ENCODE measurements at places on chromosomes 4 and X. TPM values are rescaled to one million over a fixed set of nuclear protein-coding genes. Genes with fewer than 3 reads are reported as not detected.

The OFD1 gene
- total RNA-seq = 27.3 TPM

The DDIT4L gene
- 0.14 TPM for total RNA-seq

The PAGE2 gene
- not detected for total RNA-seq

The CT55 gene
- 0.14 TPM for total RNA-seq

The RIBC1 gene
- total RNA-seq = 1.5 TPM

The NHS gene
- 10.7 TPM for total RNA-seq

The CLDN22 gene
- total RNA-seq = not detected

The ENPEP gene
- 4.5 TPM for total RNA-seq

The TRIML1 gene
- total RNA-seq = not detected

The FRYL gene
- total RNA-seq = 51.5 TPM

DNA sequence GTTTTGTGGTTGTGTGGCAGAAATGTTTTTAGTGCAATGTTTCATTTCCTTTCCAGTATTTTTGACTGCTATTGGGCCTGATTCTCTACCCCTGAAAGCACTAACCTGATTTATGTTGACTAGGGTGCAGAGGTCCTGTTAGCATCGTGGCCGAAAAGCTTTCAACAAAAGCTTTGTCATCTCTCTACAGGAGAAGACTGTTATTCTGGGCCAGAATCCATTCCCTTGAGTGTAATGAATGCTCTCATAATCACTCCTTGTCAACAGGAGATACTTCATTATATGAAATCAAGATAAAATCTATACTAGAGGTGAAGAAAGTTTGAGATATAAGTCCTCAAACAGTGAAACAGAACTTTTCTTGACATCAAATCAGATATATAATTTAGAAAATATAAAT lies 195.5 kb downstream of the ZNF330 start:
- no peak overlapping the region for H3K27ac ChIP-seq
- no peaks in the 10 kb centered on the region for H3K27me3 ChIP-seq
- DNase-seq = no peak
- peaks cover 4% of the 10 kb centered on the region for H3K36me3 ChIP-seq

GRCh38 chr4:81919810-81920209 lies 448.1 kb upstream of the RASGEF1B start:
- H3K27me3 ChIP-seq = no peaks in the 10 kb centered on the region
- no peak for DNase-seq
- H3K27ac ChIP-seq = no peak overlapping the region
- no peaks in the 10 kb centered on the region for H3K4me1 ChIP-seq

DNA sequence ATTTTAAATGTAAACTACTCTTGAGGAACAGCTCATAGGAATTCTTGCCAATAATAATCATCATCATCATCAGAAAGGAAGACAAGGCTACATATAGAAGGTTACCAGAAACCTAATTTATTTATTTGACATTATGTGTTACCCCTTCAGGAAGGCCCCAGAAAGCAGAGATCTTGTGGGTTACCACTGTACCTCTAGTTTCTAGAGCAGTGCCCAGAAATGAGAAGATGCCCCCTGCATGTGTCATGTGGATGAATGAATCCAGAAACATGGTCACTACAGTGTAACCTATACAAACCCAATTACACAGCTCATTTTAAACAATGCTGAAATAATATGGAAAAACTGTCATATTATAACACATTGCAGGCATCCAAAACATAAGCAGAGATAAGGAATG lies 70.4 kb downstream of the ARAP2 start:
- no peak overlapping the region for H3K27ac ChIP-seq
- H3K4me1 ChIP-seq = no peaks in the 10 kb centered on the region
- no peak overlapping the region for H3K4me3 ChIP-seq
- no peaks in the 10 kb centered on the region for H3K27me3 ChIP-seq
- H3K36me3 ChIP-seq = no peaks in the 10 kb centered on the region

GRCh38 chrX:153969904-153970356 lies 1.7 kb downstream of the HCFC1 start:
- H3K27me3 ChIP-seq = peaks cover 7% of the 10 kb centered on the region
- DNase-seq = no peak
- H3K36me3 ChIP-seq = peaks cover 6% of the 10 kb centered on the region
- H3K4me3 ChIP-seq = peak overlapping the region; percentile 98
- peaks cover 53% of the 10 kb centered on the region for H3K4me1 ChIP-seq
- H3K27ac ChIP-seq = peak overlapping the region; percentile 89

DNA sequence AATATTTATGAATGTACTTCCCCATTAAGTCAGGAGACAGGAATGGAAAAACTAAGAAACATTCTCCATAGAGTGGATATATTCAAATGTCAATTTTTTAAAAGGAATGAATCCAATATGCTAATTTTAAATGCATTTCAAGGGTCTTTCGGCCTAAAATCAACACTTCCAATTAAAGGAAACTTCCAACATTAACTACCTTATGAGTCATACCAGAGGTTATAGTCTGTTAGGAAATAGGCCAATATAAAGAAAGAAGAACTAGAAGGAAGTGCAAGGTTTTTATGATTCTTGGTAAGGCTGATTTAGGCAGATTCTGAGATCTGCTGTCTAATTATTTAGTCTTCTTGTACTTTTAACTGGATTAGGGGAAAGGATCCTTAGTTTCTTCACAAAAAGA lies 260.1 kb upstream of the EDNRA start:
- H3K27ac ChIP-seq = no peak overlapping the region
- H3K4me3 ChIP-seq = no peak overlapping the region
- no peak for DNase-seq
- no peaks in the 10 kb centered on the region for H3K36me3 ChIP-seq

- no peaks in the 10 kb centered on the region for H3K36me3 ChIP-seq
- no peaks in the 10 kb centered on the region for H3K4me1 ChIP-seq
- H3K27me3 ChIP-seq = no peaks in the 10 kb centered on the region
Observed at GRCh38 chr4:12379191-12379590, 950.5 kb upstream of the HS3ST1 start.

DNA sequence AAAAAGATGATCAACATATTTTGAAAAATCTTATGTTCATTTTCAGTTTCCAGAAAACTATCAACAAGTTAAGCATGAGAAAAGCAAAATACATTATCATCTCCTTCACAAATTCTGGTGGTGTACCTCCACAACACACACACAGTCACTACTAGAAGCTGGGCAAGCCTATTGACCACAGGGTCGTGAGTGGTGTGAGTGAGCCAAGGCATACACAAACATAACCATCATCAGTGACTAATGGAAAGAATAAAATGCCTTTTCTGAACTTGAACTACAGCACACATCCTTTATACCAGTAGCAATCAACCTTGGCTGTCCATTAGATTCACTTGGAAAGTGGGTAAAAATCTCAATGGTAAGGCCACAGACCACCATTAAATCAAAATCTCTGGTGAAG lies 180.2 kb downstream of the FAM47B start:
- no peaks in the 10 kb centered on the region for H3K4me1 ChIP-seq
- no peak overlapping the region for H3K27ac ChIP-seq
- H3K36me3 ChIP-seq = no peaks in the 10 kb centered on the region
- H3K4me3 ChIP-seq = no peak overlapping the region
- no peak for DNase-seq
- H3K27me3 ChIP-seq = no peaks in the 10 kb centered on the region

GRCh38 chrX:9291629-9292028 lies 173.2 kb upstream of the TBL1X start:
- H3K36me3 ChIP-seq = no peaks in the 10 kb centered on the region
- peaks cover 44% of the 10 kb centered on the region for H3K27me3 ChIP-seq
- H3K27ac ChIP-seq = no peak overlapping the region
- H3K4me3 ChIP-seq = peak overlapping the region; percentile 33
- H3K4me1 ChIP-seq = peaks cover 29% of the 10 kb centered on the region
- DNase-seq = peak; percentile 1

- H3K36me3 ChIP-seq = no peaks in the 10 kb centered on the region
- DNase-seq = no peak
- no peaks in the 10 kb centered on the region for H3K4me1 ChIP-seq
- no peaks in the 10 kb centered on the region for H3K27me3 ChIP-seq
Observed at GRCh38 chr4:7747062-7747385, 192.6 kb downstream of the AFAP1 start.

DNA sequence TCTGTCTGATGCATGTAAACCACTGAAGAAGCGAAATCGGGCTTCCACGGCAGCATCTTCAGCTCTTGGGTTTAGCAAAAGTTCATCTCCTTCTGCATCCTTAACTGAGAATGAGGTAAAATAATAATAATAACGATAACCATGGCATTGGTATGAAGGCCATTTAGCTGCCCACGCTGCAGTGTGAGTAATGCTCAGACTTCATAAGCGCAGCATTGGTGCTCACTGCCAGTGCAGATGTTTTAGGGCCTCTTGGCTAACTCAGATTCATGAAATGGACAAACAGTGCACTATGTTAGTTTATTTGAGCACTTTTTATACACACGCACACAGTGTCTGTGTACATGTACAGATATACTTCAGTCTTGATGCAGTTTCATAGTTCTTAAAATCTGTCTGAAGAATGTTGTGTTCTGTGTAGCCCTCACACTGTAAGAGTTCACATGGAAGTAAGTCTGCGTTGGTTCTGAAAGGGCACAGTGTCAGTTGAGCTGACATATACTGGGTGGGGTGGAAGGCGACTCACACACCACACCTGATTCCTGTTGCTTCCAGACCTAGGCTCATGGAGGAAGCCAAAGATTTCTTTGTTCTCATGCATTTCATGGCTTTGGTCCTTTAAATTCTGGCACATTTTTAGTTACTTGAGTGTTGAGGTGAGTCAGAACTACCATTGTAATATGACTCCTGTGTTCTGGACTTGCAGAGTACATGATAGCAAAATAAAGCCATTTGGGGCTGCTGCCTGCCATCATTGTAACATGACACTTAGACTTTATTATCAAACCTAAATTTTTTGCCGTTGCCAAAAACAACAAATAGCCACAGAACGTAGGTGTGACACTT lies 68.7 kb downstream of the NSD2 start:
- no peak for DNase-seq

- H3K4me1 ChIP-seq = no peaks in the 10 kb centered on the region
- peak; percentile 9 for DNase-seq
- no peaks in the 10 kb centered on the region for H3K27me3 ChIP-seq
Observed at GRCh38 chr4:25223802-25224375, 9.9 kb upstream of the PI4K2B start.

DNA sequence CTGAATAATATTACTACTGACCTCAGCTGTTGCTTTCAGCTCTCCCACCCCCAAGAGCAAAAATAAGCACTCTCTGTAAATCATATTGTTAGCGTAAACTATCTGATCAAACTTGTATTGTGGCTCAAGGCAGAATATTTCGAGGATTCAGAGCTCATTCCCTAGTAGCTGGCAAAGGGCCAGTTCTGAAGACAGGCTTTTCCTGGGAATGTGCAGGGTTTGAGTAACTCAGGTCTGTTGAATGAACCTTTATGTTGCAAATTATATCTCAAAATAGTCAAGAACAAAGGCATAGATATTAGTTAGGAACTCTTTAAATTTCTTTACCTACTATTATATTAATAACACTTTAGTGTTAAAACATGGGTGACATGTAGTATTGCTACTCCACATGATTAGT lies 454.9 kb downstream of the CCSER1 start:
- DNase-seq = no peak
- no peaks in the 10 kb centered on the region for H3K36me3 ChIP-seq
- H3K27me3 ChIP-seq = no peaks in the 10 kb centered on the region
- H3K4me3 ChIP-seq = no peak overlapping the region
- H3K4me1 ChIP-seq = no peaks in the 10 kb centered on the region

DNA sequence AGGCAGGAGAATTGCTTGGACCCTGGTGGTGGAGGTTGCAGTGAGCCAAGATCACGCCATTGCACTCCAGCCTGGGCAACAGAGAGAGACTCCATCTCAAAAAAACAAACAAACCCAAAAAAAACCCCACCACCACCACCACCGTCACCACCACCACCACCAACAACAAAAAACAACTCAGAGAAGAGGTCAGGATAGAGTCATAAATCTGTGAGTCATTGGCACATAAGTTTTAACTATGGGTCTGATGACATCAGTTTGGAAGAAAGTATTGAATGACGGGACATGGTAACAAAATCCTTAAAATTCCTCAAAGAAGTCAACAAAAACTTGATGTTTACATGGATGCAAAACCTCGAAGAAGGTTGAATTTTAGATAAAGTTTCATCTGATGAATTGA lies 288.0 kb upstream of the SFRP2 start:
- H3K27me3 ChIP-seq = no peaks in the 10 kb centered on the region
- H3K36me3 ChIP-seq = peaks cover 8% of the 10 kb centered on the region
- no peak overlapping the region for H3K27ac ChIP-seq
- no peak for DNase-seq

DNA sequence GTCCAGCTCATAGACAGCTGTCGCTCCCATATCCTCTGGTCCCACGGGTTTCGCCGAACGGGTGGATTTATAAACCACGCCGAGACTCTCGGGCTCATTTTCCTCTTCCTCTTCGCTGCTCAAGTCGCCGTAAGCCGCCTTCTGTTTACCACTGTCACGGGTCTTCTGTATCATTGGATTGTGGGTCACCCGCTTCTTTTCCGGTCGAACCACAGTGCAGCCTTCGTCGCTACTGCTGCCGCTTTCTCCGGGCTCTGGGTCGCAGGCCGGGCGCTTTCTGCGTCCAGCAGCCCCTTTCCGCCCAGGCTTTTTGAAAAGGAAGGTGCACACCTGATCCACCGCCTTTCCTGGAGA lies 311 bp downstream of the RNF113A start:
- peak overlapping the region; percentile 98 for H3K27ac ChIP-seq
- DNase-seq = no peak
- H3K36me3 ChIP-seq = peaks cover 5% of the 10 kb centered on the region
- peak overlapping the region; percentile 95 for H3K4me3 ChIP-seq
- no peaks in the 10 kb centered on the region for H3K27me3 ChIP-seq

DNA sequence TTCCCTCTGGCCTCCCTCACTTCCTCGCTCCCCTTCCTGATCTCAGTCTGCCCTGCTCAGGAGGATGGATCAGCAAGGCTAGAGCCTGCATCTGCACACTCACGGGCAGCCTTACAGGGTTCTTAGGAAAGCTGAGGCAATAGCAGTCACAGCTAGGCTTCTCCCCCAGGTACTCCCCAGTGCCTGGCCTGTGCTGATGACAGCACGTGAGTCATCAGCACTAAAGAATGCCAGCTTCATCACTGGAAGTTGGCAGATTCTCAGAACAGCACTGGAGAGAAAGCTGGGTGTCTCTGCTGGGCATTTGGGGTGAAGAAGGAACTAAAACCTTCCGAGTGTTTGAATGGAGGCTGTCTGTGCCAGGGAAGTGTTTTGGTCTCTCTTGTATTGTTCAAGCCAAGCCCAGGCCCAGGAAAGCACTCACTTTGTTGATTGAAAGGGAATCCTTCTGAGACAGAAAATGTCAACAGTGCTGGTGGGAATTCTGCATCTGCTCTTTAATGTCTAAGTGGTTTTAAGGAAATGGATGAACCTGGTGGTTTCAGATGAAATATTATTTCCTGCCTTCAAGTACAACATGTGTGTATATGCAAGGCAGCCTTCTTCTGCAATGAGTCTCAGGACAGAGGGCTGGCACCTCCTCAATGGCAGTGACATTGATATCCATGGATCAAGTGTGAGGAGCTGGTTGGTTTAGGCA lies 73.0 kb upstream of the SCOC start:
- no peak for DNase-seq
- H3K4me3 ChIP-seq = no peak overlapping the region
- H3K4me1 ChIP-seq = peaks cover 30% of the 10 kb centered on the region
- H3K27ac ChIP-seq = peak overlapping the region; percentile 60

GRCh38 chr4:52704661-52705060 lies 45.6 kb upstream of the USP46 start:
- no peak overlapping the region for H3K4me3 ChIP-seq
- H3K27me3 ChIP-seq = peaks cover 8% of the 10 kb centered on the region
- no peak for DNase-seq
- no peak overlapping the region for H3K27ac ChIP-seq

GRCh38 chr4:122909683-122910082 lies 12.7 kb downstream of the NUDT6 start:
- H3K4me1 ChIP-seq = peaks cover 9% of the 10 kb centered on the region
- DNase-seq = no peak
- no peak overlapping the region for H3K4me3 ChIP-seq
- no peak overlapping the region for H3K27ac ChIP-seq
- peaks cover 3% of the 10 kb centered on the region for H3K36me3 ChIP-seq
- H3K27me3 ChIP-seq = no peaks in the 10 kb centered on the region

All from neural crest cell (in vitro differentiated cells).